ENCODE measurements at places on chromosomes 5 and 9. TPM values are rescaled to one million over a fixed set of nuclear protein-coding genes. Genes with fewer than 3 reads are reported as not detected.

DNA sequence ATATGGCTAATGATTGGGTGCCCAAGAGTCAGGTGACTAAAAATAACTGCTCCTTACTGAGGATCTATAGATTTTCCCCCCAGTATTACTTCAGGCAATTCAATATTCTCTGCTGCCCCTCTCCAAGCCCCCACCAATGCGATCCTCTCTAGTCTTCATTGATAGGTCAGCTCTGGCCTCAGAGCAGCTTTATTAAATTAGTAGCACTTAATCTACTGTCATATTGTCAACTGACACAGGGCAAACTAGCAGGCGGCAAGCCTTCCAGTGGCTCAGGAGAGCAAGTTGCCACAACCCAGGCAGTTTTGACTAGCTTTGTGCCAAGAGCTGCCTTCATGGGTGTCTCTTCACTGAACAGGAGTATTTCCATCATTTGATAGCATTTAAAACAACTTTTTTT is 462.9 kb downstream of the BNC2 start:
- no peak for DNase-seq

DNA sequence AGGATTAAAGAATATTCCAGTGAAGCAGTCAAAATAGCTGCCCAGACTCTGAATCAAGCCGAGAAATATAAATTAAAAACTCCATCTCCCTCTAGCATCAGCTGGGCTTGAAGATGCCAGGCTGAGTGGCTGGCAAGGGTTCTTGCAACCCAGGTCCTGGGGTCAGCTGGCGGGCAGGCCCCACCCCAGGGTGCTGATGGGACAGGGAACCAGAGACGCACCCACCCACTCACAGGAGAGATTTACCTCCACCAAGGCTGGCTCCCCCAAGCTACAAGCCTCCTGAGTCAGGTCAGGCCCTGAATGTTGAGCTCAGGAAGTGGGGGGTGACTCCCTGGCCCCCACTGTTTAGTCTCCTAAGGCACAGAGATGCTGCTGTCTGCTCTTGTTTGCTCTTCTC is 83.9 kb upstream of the HSPA9 start:
- DNase-seq, result no peak

DNA sequence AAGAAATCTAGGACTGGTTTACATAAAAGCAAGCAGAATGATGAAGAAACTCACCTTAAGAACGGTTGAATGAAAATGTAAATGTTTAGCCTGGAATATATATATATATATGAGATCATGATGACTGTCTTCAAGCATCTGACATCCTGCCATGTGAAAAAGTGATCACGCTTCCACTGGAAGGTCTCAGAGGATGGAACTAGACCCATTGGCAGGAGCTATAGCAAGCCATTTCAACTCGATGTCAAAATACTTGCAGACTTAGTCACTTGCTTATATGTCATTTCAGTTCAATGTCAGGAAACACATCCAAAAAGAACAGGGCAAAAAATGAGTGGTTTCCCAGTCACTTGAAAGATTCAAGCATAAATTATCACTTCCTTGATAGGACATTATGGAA is 22.2 kb upstream of the TMEM161B start:
- peak; percentile 73 for DNase-seq

DNA sequence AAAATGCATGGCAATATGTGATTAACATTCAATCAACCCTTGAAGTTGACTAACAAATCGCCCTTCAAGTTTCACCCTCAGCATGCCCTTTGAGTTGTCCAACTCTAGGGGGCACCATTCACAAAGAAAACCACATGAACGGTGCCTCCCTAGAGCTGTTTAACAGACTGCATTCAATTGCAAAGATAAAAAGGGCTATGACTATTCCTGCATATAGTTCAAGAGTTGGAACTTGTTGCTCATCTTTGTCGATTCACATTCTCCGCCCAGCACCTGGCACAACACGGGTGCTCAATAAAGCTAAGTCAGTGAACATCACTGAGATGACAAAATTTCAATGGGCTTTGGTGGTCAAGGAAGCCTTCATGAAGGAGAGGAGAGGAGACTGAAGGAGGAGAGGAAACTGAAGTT is 69.6 kb upstream of the SLC30A5 start:
- no peak for DNase-seq

- DNase-seq, result no peak
Observed at GRCh38 chr5:125199373-125199772, 452.9 kb upstream of the ZNF608 start.

GRCh38 chr5:133933169-133933509 is 35.3 kb downstream of the C5orf15 start:
- no peak for DNase-seq

DNA sequence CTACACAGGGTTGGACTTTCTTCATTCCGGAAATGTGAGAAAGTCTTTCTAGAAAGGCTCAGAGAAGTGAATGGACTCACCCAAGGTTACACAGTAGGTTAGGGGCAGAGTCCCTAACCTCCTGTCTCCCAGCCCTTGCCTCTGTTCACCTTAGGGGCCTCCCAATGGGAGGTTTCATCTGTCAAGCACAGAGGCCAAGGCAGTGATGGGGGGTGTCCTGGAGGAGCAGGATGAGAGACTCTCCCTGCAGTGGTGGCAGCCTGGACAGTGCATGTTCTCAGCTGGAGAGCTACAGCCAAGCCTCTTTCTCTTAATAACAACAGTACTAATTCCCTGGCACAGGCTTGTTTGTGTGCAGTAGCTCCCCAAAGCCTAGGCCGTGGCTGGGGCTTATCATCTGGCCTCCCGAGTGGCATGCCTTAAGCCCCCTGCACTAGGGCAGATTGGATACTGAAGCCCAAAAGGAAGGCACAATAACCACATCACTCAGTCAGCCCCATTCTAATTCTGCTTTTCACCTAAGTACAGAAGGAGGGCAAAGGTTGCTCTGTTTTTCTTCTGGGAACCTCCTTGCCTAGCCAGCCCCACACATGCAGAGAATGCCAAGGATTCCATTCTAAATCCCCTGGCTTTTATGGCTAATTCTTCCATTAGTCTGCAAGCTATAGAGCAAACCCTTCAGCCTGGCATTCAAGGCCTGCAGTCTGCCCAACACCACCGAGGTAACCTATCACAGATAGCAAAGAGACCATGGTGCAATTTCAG is 50.2 kb upstream of the XPA start:
- peak; percentile 31 for DNase-seq

- DNase-seq, result no peak
Observed at GRCh38 chr5:108655750-108656450, 91.8 kb upstream of the FER start.

- peak; percentile 50 for DNase-seq
Observed at GRCh38 chr5:172106511-172107356, 81.3 kb downstream of the STK10 start.

Gene TIMD4
- not detected for total RNA-seq

Gene STKLD1
- total RNA-seq, result not detected

Gene NXNL2
- total RNA-seq, result not detected

Data from MG63 (cell line).